A549 treated with RU486 at 1 μM for 4 hours (cell line): ENCODE measurements at places on chromosomes 4 and X. TPM values are rescaled to one million over a fixed set of nuclear protein-coding genes. Genes with fewer than 3 reads are reported as not detected.

Gene FMR1NB
- not detected in 5 replicates for total RNA-seq

Gene HS6ST2
- total RNA-seq, result 0.03 to 0.17 TPM (median 0.10 TPM) in 3 of 5 replicates, not detected in the others

Gene SATL1
- total RNA-seq, result not detected in 5 replicates

Gene INPP4B
- total RNA-seq, result 3.2 to 7.6 TPM (median 6.7 TPM) in 5 replicates

Gene UGT2B15
- total RNA-seq, result 0.09 to 0.13 TPM in 2 of 5 replicates, not detected in the others

Gene RBM46
- total RNA-seq, result not detected in 5 replicates

Gene MXD4
- total RNA-seq, result 10.3 to 20.6 TPM (median 16.7 TPM) in 5 replicates

Gene HMGB2
- 105 to 150 TPM (median 137 TPM) in 5 replicates for total RNA-seq

Gene EPGN
- not detected in 5 replicates for total RNA-seq

Gene CXCL11
- 0.19 to 0.27 TPM (median 0.20 TPM) in 3 of 5 replicates, not detected in the others for total RNA-seq

Gene ARHGAP36
- not detected in 5 replicates for total RNA-seq

Gene ANKRD50
- total RNA-seq, result 2.4 to 5.6 TPM (median 4.7 TPM) in 5 replicates

Gene C4orf54
- total RNA-seq, result not detected in 5 replicates

Gene TRAM1L1
- 0.32 to 0.74 TPM (median 0.61 TPM) in 5 replicates for total RNA-seq

Gene CLDN34
- not detected in 5 replicates for total RNA-seq

Gene YIPF7
- not detected in 5 replicates for total RNA-seq

Gene HELT
- total RNA-seq, result not detected in 5 replicates

Gene TNIP3
- 0.22 to 0.68 TPM (median 0.32 TPM) in 5 replicates for total RNA-seq

Gene TEX13C
- 0.01 TPM in 1 of 5 replicates, not detected in the others for total RNA-seq

Gene RHOXF1
- not detected in 5 replicates for total RNA-seq

Gene STARD8
- 0.81 to 1.8 TPM (median 1.6 TPM) in 5 replicates for total RNA-seq

Gene MAGEA4
- total RNA-seq, result not detected in 5 replicates

Gene ANAPC4
- 7.2 to 13.2 TPM (median 12.5 TPM) in 5 replicates for total RNA-seq

Gene PRR32
- total RNA-seq, result not detected in 5 replicates

Gene CRMP1
- total RNA-seq, result 1.9 to 2.7 TPM (median 2.4 TPM) in 5 replicates

Gene ETDA
- not detected in 5 replicates for total RNA-seq

Gene RADX
- 0.06 TPM in 2 of 5 replicates, not detected in the others for total RNA-seq

Gene GYPE
- not detected in 5 replicates for total RNA-seq

Gene CXCL13
- total RNA-seq, result not detected in 5 replicates

Gene MRPS18C
- total RNA-seq, result 41.2 to 68.4 TPM (median 53.9 TPM) in 5 replicates

Gene CXCL8
- total RNA-seq, result 8.0 to 17.8 TPM (median 13.6 TPM) in 5 replicates

Gene FRMD7
- not detected in 5 replicates for total RNA-seq

Gene PASD1
- not detected in 5 replicates for total RNA-seq

Gene CYLC1
- total RNA-seq, result not detected in 5 replicates

Gene GYG2
- total RNA-seq, result 3.6 to 5.6 TPM (median 4.3 TPM) in 5 replicates

Gene FATE1
- not detected in 5 replicates for total RNA-seq

Gene SLC49A3
- total RNA-seq, result 0.18 to 0.47 TPM (median 0.24 TPM) in 4 of 5 replicates, not detected in the other

Gene TFE3
- total RNA-seq, result 47.1 to 58.0 TPM (median 56.5 TPM) in 5 replicates

Gene DGAT2L6
- total RNA-seq, result not detected in 5 replicates

Gene CT45A2
- not detected in 5 replicates for total RNA-seq
